ENCODE measurements at places on chromosomes 2 and 18.

DNA sequence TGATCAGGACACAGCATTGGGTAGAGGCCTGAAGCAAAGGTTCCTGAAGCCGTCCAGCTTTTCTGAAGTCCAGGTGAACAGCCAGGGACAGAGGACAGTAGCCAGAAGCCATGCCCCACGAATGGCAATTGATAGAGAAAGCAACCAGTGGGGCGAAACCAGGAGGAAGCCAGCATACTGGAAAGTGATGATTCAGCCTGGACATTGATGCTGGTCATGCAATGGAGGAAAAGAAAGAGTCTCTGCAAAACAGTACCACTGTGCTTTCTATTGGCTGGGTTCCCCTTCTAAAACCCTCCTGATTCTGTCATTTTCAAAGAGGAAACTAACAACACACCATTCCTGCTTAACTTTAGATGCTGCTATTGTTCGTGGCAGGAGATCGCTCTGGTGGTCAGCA, 221.4 kb upstream of the EPAS1 start:
- peak; percentile 35 for DNase-seq

- DNase-seq = peak; percentile 48
These were observed 159.4 kb downstream of the AGPS start for GRCh38 chr2:177551989-177552421.

DNA sequence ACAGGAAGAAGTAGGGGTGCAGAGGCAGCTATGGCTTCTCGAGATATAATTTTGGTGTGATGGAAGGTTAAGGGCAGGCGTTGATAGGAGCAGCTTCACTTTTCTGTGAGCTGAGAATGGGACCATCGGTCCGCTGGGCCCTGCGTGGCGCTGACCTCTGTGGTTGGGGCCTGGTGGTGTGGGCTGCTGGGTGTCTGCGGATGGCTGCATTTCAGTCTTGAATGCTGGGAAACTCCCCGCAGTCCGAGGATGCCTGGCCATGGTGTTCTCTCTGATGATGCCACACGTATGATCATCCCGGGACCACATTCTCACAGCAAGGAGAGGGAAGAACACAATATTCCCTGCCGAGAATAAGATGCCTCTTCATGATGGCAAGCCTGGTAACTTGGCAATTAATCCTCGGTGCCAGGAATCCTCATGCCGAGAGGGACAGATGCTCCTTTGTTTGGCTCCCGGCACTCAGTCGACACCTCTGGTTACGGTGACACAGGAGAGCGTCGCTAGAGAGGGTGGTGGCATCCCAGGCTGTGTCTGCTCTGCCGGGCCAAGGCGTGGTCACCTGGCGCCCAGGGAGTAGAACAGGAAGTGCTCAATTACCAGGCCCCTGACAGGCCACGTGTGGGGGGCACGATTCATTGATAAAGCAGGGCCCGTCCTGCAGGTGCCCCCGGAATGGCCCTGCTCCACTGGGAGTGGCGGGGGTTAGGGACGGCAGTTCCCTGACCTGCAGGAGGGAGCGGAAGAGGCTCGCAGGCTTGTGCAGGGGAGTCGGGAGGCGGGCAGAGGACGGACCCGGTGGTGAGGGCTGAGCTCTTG, 119.4 kb upstream of the CTDP1 start:
- DNase-seq = no peak

- DNase-seq = peak; percentile 62
These were observed 912 bp upstream of the LAPTM4A start for GRCh38 chr2:20052229-20052851.

- no peak for DNase-seq
These were observed 79.2 kb upstream of the PAPOLG start for GRCh38 chr2:60676706-60677330.

DNA sequence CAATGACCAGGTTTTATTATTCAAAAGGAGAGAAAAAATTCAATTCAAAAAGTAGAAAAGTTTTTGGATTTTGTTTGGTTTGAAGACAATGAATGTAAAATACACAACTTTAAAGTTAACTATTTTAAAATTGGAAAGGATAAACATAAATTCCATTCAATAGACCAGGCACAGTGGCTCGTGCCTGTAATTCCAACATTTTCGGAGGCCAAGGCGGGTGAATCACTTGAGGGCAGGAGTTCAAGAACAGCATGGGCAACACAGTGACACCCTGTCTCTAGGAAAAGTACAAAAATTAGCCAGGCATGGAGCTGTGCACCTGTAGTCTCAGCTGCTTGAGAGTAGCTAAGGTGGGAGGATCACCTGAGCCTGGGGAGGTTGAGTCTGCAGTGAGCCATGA, 54.7 kb downstream of the SCN9A start:
- DNase-seq = no peak

- no peak for DNase-seq
These were observed 80.9 kb upstream of the PHLPP1 start for GRCh38 chr18:62634458-62634857.

DNA sequence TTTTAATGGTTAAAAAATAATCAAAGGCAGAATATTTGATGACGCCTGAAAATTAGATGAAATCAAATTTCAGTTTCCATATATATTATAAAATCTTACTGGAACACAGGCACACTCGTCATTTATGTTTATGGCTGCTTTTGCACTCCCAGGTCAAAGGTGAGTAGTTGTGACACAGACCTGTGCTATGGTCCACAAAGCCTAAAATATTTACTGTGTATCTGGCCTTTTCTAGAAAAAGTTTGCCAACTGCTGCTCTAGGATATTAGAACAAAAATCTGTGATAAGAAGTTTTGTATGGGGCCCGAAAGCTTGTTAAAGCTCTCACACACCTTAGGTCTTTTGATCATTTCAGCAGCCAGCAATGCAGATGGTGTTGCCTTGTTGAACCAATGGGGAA, 104.3 kb downstream of the PKP4 start:
- no peak for DNase-seq

DNA sequence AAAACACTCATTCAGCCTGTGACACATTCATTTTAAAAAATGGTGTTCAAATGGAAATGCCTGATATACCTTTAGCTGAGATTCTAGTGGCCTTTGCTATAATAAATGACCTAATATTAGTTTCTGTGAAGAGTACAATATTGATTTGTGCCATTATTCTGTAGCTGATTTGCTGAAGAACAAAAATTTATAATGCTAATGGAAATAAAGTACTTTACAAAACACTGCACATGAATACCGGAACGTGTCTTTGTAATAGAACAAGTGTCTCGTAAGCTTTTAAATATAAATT, 138.7 kb downstream of the WDR7 start:
- DNase-seq = no peak

GRCh38 chr2:176566496-176566895, 297.3 kb downstream of the MTX2 start:
- DNase-seq = no peak

GRCh38 chr18:20971886-20972267, 139.7 kb downstream of the ROCK1 start:
- DNase-seq = no peak

DNA sequence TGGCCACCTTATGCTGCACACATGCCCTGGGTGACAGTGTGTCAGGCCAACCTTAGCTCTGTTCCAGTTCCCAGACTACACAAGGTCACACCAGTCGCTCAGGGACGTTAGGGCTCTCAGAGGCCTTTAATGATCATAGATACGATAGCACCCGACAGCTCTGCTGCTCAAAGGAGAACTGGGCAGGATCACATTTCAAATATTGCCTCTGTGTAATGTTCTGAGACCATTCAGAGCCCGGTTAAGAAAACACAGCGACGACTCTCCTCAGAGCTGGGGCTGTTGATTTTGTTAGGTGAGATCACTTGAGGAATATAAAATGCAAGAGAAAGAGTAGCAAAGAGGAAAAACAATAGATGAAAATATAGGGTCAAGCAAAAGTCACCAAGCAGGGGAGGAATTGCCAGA, 166.6 kb upstream of the TANK start:
- DNase-seq = peak; percentile 18

GRCh38 chr2:125855204-125855603, 800.8 kb upstream of the GYPC start:
- no peak for DNase-seq

DNA sequence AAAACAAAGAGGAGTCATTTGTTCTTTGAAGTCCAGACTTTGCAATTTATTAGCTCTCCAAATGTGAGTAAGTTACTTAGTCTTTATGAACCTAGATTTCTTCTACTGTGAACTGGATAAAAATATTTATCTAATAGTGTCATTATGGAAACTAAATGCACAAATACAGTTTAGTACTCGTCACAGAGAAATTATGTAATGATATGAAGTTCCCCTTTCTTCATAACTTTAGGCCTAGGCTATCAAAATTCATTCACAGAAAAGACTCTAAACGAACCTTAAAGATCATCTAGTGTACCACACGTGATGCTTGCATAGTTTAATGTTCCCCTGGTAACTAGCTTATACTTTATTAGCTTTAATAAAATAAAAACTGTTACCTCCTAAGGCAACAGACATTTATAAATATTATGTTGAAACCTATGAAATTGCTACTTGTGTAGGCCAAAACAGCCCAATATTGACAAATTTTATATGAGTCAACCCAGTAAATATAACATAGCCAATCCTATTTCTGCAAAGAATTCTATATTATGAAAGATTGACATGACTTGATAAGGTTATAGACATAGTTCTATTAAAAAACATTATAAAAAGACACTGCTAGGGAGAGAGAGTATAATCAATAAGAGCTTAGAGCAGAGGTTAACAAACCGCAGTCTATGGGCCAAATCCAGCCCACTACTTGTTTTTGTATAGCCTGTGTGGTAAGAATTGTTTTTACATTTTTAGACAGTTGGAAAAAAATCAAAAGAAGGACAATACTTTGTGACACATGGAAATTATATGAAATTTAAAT, 44.9 kb upstream of the ITPRID2 start:
- no peak for DNase-seq

GRCh38 chr2:156600196-156600595, 164.0 kb downstream of the GPD2 start:
- no peak for DNase-seq

GRCh38 chr18:69865776-69866175, 81.9 kb downstream of the CD226 start:
- DNase-seq = no peak

DNA sequence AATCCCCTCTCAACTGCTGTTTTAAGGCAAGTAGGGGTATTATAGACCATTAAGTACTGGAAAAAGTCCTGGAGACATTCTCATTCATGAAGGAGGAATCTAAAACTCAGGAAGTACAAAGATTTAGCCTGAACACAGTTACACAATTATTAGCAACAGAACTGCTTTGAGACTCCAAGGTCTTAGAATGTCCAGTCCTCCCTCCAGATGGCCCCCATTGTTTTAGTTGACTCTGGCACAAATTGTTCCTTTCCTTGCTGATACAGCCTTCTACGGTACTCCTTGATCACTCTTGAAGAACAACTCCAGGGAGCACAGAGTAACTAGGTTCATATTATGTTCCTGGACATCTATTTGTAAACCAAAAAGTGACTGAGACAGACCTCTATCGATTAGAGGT, 210.1 kb upstream of the RND3 start:
- DNase-seq = no peak

- DNase-seq = no peak
These were observed 198.0 kb downstream of the HDAC4 start for GRCh38 chr2:239202836-239203235.

DNA sequence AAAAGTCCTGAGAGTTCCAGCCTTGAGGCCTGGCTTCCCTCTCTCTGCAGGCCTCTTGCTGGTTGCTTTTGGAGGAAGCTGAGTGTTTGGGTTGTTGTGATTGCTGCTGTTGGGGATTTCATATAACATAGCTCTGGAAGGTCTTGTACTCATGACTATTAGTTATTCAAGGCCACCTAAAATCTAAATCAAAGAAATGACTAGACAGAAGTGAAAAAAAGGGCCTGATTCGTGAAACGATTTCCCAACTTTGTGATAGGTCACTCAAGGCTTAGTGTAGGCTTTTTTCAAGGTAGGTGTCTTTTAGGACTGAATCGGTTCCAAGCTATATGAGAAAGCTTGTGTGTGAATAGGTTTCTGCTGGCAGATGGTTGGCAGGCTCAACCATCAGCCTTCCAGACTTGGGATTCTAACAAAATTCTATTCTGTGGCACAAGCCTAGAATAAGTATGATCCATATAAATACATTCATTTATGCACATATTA, 164.4 kb downstream of the FMNL2 start:
- no peak for DNase-seq

GRCh38 chr2:111624411-111625156, 259.4 kb downstream of the ANAPC1 start:
- no peak for DNase-seq

DNA sequence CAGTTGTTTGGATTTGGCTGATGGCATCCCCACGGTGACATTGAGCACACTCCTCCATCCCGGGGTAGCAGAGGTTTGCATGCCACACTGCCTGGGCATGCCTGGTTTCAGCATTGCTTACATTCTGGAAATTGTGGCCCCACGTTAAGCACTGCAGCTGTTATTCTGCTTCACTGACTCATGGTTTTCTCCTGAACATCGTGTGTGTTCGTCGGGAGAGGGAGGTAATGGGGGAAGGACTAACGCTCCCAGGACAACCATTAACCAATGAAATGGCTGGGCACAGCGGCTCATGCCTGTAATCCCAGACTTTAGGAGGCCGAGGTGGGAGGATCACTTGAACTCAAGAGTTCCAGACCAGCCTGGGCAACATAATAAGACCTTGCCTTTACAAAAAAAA, 28.2 kb upstream of the YWHAQ start:
- DNase-seq = peak; percentile 82

DNA sequence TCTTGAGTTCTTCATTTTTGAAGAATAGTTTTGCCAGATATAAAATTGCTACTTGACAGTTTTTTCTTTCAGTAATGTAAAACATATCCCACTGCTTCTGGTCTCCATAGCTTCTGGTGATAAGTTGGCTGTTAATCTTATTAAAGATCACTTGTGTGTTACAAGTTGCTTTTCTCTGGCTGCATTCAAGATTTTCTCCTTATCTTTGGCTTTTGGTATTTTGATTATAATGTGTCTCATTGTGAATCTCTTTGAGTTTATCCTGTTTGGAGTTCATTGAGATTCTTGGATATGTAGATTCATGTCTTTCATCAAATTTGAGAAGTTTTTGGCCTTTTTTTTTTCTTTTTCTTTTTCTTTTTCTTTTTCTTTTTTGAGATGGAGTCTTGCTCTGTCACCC, 20.2 kb upstream of the ADNP2 start:
- DNase-seq = no peak

DNA sequence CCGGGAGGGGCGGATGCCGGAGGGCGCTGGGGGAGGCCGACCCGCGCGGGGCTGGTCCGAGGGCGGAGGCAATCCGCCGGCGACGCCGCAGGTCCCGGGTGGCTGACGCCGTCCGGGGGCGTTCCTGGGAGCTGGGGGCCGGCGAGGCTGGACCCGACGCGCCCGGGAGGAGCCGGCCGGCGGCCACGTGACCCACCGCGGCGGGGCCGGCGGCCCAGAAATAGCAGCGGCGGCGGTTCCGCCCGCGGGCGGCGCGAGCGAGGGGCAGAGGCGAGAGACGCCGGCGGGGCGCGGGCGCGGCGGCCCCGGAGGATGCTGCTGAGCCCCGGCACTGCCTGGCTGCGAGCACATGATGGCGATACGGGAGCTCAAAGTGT, at the start of gene RAB31:
Gene RAB31, plus strand, starts transcription at position 245 of the 377 bp plus-strand sequence. Its CDS starts 105 bp downstream, at position 350.
- peak; percentile 56 for DNase-seq
